Activated T-cell treated with anti-CD3 and anti-CD28 coated beads, Interleukin-2, amount 50 U/mL, for 4 hours (primary cell): ENCODE measurements at places on chromosomes 5 and 9. TPM values are rescaled to one million over a fixed set of nuclear protein-coding genes. Genes with fewer than 3 reads are reported as not detected.

DNA sequence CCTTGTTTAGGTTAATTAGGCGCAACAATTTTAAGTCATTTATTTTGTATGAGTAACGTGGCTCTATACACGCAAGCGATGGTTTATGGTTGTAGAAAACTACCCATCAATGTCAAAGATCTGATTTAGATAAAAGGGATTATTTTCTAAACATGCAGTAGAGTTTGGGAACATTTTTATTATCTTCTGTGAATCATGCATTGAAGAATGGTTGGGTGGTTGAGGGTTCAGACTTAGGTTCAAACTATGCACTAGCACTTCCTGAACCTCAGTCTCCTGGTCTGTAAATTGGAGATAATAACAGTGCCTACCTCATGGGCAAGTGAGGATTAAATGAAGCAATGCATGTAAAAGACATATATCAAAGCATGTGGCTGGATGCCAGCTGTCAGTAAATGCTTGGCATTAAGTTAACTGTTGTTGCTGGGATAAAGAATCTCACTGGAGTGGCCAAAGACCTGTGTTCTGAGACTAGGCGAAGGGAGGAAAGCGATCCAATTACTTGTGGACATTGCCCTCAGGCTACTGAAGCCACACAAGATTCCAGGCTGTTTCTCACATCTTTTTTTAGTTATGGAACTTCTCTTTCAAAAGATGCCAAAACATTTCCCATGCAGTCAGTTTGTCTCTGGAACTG, 1.1 kb upstream of the OTULINL start:
- no peak for DNase-seq

DNA sequence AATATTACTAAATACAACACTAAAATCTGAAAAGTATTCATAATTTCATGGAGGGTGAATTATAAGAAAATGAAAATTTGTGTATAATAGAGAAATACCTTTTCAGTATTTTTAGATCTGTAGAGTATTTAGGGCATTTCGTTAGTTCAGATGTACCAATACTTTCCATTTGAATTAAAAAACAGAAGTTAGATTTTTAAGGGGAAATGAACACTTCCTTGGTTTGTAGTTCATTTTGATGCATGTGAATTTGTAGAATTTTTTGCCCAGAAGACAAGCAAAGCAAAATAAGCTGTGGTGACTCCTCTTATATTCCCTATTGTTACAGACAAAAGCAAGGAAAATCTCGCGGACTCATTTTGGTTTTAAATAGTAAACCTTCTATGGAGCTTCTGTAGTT, 209.0 kb upstream of the RPS23 start:
- DNase-seq, result no peak

GRCh38 chr5:54095969-54096368, 214.4 kb downstream of the ARL15 start:
- DNase-seq, result no peak

DNA sequence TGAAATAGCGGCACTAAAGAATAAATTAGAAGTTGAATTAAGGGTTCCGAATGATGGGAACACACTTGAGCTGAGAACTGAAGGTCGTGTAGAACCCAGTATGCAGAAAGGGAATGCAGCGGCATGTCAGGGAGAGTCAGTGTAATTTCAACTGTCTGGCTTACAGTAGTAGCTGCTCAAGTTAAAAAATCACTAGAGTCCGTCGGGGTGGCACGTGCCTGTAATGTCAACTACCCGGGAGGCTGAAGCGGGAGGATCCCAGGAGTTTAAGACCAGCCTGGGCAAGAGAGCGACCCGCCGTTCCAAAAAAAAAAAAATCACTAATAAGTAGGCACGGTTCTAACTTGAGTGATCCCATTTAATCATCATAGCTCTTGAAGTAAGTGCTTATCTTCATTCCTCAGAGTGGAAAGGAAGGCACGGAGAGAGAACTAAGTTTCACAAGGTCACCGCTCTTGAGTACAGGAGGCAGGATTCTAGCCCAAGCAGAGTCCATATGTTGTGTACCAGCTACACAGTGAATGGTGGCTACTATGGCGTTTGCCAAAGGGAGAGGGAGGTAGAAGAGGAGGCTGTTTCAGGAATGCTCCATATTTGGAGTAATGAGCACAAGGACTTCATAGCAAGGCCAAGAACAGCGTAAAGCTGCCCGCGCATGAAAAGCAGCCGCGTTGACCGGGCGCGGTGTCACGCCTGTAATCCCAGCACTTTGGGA, 831 bp downstream of the RMRP start:
- DNase-seq, result no peak

- DNase-seq, result no peak
Observed at GRCh38 chr5:169880012-169880663, 100.2 kb downstream of the INSYN2B start.

DNA sequence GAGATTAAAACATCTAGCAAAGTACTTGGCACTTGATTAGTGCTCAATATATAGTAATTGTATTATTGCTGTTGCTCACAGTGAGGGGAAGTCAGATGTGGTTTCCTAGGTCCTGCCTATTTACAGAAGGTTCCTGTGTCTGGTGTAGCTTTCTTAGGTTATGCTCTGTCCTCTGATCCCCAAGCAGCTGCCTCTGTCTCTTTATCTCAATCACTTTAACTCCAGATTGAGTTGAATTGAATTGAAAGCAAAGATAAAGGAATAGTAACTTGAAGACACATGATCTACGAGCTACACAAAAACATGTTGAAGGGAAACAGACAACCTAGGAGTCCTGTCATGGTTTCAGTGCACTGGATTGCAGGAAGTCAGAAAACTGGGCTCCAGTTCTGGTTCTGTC, 113.9 kb upstream of the ADAMTSL1 start:
- DNase-seq, result no peak

GRCh38 chr5:155024015-155024414, 10.5 kb downstream of the KIF4B start:
- DNase-seq, result no peak

SLC36A2 gene
- not detected for total RNA-seq

PDCD1LG2 gene
- 0.11 TPM for total RNA-seq

BAG1 gene
- total RNA-seq, result 115 TPM

DNA sequence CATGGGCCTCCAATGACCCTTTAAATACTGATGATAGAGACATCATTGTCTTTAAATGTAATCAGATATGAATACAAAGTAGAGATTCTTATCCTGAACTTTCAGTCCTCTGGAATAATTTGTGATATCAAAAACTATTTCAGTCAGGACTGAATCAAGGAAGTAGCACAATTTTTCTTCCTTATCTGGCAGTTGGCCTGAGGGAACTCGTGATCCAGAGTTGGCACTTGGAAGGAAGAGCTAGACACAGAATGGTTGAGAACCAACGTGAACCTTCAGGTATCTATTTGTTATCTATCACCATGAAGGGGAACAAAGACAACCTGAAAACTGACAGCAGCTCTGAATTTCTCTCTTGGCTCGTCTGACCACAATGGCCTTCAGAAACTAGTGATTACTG, 269.3 kb downstream of the PRDM9 start:
- no peak for DNase-seq

GRCh38 chr9:26247861-26248260, 569.6 kb upstream of the TUSC1 start:
- DNase-seq, result no peak

HNRNPK gene
- 948 TPM for total RNA-seq

DNA sequence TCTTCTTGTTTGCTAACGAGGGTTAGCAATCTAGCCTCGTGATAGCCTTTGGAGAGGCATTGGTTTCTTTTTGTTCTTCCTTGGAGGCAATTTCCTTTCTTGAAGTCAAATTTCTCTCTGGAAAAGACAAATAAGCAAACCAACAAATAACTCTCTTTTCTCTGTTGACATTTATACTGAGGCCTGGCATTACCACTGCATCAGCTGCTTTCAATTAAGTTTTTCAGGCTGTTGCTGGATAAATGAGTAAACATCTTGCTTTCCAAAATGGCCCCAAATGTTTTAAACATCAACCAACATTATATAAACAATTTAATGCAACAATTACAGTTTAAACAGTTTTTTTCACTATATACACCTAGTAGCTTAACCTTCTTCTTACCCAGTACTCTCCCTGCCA, 264.4 kb downstream of the HTR1A start:
- DNase-seq, result no peak

GRCh38 chr5:92081958-92082712, 699.0 kb upstream of the ARRDC3 start:
- DNase-seq, result no peak

DNA sequence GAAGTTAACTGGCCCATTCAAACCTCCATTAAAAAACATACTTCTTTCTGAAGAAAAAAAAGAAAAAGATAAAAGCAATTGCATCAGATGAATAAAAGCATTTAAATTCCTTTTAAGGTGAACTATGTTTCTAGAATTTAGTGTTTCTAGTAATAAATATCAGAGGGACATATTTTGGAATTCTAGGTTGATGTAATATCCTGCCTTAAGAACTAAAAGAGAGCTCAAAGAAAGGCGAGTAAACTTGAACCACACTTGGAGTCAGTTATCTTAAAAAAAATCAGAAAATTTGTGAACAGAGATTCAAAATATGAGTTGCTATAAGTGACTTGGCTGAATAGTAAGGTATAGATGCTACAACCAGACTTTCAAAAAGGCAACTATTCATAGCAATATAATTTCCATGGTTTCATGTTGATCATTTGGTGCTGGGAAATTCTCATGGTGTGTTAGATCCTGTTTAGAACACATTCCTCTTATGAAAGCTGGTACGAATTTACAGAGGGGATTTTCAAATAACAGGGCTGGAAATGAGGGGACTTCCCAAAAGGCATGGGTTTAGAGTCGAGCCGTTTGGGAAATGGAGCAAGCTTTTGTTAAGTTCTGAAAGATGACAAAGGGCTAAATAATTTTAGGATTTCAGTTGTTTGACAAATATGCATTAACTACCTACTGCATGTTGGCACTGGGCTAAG, 37.6 kb upstream of the RAI14 start:
- no peak for DNase-seq

DNA sequence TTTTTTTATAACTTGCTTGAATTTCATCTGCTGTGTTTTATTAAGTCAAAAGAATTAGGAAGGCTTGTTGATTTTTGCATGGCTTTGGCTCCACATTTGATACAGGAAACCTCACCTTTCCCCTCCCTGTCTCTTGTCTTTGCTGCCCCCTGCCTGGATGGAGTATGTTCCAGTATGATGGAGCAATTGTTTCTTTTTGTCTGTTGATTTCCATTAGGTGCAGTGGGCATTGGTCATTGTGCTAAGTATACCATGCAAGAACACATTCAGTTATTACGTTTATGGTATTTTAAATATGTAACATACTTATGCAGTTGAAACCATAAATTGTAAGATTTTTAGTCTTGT, 19.6 kb downstream of the TJP2 start:
- DNase-seq, result no peak
